ENCODE measurements at places on chromosomes 6 and 20.

DNA sequence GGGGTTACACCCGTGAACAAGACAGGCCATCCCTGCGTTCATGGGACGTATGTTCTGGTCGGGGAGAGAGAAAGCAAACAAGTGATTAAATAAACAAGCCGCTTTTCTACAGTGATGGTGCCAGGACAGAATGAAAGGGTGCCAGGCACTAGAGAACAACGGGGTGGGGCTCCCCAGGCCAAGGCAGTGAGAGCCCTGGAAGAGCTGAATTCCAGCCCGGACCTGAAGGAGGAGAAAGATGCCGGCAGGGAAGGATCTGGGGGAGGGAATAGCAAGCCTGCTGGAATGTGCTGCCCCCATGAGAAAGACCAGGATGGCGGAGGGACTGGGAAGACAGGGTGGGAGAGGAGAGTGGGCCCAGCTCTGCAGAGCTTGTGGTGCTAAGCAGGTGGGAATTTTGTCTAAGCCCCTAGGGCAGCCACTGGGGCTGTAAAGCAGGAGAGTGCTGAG is 7.5 kb downstream of the SNAI1 start:
- DNase-seq = no peak

DNA sequence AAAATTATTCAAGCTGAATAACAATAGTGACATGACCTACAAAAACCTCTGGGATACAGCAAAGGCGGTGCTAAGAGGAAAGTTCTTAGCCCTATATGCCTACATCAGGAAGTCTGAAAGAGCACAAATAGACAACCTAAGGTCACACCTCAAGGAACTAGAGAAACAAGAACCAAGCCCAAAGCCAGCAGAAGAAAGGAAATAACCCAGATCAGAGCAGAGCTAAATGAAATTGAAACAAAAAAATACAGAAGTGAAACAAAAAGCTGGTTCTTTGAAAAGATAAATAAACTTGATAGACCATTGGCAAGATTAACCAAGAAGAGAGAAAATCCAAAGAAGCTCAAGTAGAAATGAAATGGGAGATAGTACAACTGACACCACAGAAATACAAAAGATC is 47.6 kb upstream of the NOTCH4 start:
- no peak for DNase-seq

- no peak for DNase-seq
These were observed 60.4 kb upstream of the RSPO3 start for GRCh38 chr6:127058027-127058426.

DNA sequence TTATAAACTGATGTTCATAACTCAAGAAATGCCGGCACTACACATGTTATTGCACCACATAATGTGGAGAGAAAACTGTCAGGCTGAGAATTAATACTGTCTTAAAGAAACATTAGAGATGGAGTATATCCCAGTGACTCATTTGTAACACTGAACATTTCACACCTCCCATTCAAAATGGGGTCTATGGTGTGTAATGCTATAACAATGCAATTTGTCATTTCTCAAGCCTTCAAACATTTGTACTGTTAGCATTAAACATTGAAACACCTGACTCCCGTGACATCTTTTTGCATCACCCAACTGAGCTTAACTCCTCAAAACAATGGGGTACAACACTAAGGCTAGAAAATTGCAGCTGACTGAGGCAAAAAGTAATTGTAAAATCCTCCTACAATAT is 151.7 kb downstream of the DST start:
- no peak for DNase-seq

GRCh38 chr20:50216543-50217206 is 26.0 kb downstream of the CEBPB start:
- no peak for DNase-seq

DNA sequence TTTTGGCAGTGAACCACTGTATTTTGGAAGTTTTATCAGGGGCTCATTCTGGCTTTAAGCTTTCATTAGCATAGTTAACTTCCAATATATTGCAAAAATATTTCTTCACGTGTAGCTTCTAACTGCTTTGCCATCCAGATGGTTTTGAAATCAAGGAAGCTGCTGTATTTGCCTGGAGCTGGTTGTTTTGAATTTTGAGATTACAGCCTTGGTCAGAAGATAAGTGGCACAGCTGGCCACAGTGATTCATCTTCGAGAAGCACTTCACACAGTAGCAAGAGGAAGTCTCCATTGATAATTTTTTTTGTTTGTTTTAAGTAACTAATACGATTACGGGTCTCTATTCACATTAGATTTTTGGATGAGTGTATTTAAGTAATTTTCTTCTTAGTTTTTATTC is 3.8 kb downstream of the APCDD1L start:
- no peak for DNase-seq

DNA sequence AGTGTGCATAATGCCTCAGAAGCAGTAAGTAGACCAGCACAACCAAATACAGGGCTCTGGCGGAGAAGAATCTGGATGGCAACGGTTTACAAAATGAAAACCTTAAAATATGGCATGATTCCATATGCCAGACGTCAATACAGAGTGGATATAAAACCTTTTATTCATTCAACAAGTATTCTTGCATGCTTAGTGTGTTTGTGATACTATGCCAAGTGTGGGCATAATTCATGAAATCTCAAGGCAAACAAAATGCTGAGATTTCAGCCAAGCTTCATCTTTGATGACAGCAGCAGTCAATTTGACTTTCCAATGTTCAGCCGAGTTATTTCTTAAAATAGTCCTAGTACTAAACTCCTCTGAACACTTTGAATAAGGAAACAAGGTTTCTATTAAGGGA is 119.4 kb downstream of the CD24 start:
- DNase-seq = no peak

DNA sequence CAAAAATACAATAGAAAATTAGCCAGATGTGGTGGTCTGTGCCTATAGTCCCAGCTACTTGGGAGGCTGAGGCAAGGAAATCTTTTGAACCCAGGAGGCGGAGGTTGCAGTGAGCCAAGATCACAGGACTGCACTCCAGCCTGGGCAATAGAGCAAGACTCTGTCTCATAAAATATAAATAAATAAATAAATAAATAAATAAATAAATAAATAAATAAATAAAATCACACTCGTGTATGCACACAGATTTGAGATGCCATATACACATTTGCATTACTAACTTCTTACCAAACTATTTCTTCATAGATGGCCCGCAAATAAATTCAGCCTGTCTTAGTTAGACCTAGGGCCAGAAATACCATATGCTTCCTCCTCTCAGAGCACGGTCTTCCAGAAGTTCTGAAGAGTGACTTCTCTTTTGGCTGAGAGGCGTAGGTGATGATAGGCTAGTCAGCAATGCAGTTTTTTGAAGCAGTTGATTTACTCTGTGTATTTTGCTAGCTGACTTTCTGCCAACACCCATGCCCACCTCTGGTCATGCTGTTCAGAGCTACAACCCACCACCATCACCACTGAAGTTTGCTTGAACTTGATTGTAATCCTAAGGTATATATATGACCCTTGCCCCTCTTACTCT is 150.1 kb downstream of the SASH1 start:
- no peak for DNase-seq

DNA sequence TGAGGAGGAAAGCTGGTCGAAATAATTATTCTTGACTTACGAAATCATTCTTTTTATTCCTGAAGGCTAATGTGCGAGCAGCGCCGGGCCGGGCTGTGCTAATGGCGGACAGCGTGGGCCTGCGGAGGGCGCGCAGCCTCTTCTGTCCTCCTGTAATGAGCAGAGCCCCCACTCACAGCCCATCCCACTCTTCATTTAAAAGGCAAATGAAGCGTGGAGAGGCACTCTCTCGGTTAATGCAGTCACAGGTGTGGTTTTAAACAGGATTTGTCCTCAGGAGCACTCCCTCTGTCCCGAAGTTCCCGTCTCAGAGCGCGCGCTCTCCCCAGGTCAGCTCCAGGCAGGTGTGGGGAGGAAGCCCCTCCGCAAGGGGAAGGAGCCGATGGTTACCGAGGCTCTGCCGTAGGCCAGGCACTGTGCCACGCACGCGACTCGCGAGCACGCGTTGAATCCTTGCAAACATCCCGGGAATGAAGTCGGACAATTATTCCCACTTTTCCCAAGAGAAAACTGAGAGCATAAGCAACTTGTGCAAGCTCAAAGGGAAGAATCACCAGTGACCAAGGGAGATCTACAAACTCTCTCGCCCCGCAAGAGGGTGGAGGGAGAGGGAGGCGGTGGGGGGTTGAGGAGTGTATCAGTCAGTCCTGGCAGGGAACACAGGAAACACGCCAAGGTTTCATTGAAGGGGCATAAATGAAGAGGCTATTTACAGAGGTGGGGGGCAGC is 35.5 kb upstream of the ZFAND3 start:
- DNase-seq = no peak

GRCh38 chr6:132084811-132085509 is 133.8 kb upstream of the CCN2 start:
- DNase-seq = no peak

- no peak for DNase-seq
These were observed 20.4 kb upstream of the MEP1A start for GRCh38 chr6:46772762-46773161.

DNA sequence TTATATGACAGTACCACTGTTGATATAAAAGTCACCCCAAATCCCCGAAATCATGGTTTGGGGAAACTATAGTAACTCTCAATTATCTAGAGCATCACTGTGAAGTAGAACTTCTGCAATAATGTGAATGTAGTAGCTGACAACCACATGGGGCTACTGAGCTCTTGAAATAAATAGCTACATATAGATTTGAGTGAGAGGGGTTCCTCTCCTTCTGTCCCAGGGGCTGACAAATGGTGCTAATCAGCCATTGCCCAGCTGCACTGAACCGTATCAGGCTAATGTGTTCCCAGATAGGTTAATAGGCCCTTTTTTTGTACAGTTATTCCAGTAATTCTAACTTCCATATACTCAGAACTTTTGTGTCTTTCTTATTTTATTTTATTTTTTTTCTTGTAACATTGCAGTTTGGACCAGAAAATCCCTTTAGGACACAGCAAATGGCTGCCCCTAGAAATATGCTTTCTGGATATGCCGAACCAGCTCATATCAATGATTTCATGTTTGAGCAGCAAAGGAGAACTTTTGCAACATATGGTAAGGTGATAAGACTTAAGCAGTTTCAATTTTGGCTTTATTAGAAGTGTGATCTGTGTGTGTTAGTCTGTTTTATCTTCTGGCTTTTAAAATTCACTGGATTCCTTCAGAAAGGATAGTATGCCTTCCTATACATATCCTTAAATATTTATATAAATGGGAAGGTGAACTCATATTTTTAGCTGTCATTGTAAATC is 21.1 kb downstream of the CDC40 start:
- DNase-seq = no peak

GRCh38 chr20:61030130-61030529 is 221.9 kb upstream of the CDH4 start:
- DNase-seq = no peak

- DNase-seq = no peak
These were observed 468.2 kb downstream of the PKHD1 start for GRCh38 chr6:51619042-51619799.

DNA sequence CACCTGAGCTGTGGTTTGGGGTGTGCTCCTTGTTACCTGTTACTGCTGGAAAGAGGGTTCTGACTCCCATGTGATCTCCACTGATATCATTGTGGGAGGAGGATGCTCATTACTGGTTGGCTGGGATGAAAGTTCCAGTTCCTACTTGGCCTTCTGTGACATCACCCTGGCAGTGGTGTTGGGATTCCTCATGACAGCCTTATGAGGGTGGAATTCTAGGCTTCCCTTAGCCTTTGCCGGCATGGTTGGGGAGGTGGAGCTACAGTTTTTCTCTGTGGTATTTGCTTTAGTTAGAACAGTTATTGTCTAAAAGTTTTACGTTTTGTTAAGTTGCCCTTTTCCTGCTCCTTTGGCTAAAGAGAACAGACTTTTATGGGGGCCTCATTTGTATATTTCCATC is 112.1 kb downstream of the AFG1L start:
- no peak for DNase-seq

DNA sequence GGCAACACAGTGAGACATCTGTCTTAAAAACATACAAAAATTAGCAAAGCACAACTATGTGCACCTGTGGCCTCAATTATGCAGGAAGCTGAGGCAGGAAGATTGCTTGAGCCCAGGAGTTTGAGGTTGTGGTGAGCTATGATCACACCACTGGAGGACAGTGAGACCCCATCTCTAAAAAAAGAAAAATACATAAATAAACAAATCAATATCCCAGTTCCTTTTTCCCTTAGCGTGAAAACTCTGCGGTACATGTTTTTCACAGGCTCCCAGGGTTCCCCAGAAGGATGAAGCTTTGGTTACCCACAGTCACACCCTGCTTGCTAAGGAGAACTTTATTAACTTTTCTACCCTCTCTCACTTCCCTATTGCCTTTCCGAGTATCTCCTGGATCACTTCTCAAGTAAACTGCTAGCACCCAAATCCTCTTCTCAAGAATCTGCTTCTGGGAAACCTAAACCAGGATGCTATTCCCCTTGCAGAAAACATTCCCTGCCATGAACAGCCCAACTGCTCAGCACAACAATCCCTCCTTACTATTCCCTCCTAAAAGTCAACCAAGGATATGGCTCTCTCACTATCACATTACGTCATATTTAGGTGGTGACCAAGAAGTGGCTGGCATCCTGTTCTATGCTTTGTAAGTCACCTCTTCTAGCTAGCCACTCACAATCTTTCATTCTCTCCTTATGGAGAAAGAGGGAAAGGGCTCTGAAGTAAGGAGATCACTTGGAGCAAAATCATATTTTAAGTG is 122.4 kb downstream of the IPCEF1 start:
- DNase-seq = no peak

DNA sequence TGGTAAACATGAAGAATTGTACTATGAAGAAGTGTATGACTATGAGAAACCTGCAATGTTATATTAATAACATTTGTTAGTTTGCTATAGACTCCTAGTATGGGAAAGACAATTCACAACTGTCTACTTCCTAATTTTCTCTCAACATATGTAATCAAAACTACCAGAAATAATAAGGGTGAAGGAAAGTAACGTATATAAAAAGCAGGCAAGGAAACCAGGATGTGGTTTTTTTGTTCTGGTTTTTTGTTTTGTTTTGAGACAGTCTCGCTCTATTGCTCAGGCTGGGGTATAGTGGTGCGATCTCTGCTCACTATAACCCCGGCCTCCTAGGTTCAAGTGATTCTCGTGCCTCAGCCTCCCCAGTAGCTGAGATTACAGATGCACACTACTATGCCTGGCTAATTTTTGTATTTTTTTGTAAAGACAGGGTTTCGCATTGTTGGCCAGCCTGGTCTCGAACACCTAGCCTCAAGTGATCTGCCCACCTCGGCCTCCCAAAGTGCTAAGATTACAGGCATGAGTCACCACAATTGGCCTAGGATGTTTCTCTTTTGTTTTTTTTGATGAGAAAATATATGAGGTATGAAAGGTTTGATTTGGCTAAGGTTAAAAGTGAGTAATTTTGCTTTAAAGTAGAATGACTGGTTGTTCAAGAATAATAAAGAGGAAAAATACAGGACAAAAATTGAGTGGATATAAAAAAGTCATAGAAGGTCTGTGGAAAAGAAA is 83.1 kb downstream of the PTCHD4 start:
- DNase-seq = no peak

- no peak for DNase-seq
These were observed 72.3 kb upstream of the SLC22A1 start for GRCh38 chr6:160049346-160049745.

- no peak for DNase-seq
These were observed 244.5 kb downstream of the CD83 start for GRCh38 chr6:14361956-14362587.

GRCh38 chr6:91691449-91691848 is 1104.6 kb upstream of the MAP3K7 start:
- no peak for DNase-seq

Data from stimulated activated CD8-positive, alpha-beta memory T cell treated with anti-CD3 and anti-CD28 coated beads, Interleukin-12 subunit alpha, Interleukin-12 subunit beta, amount 100 ng/mL, for 4 hours (primary cell).